ENCODE measurements at places on chromosomes 12 and 14.

GRCh38 chr12:34377243-34378035 is 355.1 kb downstream of the ALG10 start:
- DNase-seq, result no peak

DNA sequence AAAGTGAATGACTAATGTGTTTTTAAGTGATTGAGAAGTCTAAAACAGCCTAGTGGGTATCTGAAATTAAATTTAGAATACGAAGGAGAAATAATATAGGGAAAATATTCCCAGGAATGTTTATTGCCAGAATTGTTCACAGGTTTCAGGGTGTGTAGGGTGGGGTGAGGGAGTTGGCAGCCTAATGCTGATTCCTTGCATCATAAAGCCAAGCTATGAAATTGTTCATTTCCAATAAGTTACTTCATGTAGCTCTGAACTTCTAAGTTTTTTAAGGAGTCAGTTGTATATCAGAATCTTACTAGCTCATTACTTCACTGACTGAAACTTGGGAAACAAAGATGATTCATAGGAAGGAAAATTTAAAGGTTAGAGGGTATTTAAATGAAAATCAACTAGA is 56.4 kb downstream of the RAB35 start:
- DNase-seq, result no peak

GRCh38 chr12:49301760-49302159 is 6.8 kb downstream of the PRPH start:
- DNase-seq, result no peak

- no peak for DNase-seq
Measured at GRCh38 chr14:50784683-50785456, 46.1 kb downstream of the NIN start.

DNA sequence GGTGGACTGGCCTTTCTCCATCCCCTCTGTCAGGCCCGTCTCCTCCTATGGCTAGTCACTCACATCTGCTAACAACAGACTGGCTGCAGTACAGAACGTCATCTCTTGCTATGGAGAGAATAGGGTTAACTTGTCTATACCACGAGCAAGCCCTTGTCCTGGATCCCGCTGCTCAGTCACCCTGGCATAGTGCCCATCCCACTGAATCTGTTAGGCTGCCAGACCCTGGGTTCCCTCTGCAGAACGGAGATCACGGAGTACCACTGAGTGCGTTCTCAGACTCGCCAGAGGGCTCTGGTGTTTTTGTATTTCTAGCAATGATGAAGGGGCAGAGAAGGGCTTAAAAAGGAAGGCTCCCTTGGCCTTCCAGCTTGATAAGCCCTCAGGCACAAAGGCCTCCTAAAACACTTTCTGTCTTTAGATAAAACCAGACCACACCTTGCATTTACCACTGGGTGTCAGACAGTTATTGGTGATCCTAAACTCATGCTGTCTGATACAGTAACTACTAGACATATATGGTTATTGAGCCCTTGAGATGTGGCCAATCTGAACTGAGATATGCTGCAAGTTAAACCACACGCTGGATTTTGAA is 6.3 kb upstream of the NRIP2 start:
- DNase-seq, result no peak

DNA sequence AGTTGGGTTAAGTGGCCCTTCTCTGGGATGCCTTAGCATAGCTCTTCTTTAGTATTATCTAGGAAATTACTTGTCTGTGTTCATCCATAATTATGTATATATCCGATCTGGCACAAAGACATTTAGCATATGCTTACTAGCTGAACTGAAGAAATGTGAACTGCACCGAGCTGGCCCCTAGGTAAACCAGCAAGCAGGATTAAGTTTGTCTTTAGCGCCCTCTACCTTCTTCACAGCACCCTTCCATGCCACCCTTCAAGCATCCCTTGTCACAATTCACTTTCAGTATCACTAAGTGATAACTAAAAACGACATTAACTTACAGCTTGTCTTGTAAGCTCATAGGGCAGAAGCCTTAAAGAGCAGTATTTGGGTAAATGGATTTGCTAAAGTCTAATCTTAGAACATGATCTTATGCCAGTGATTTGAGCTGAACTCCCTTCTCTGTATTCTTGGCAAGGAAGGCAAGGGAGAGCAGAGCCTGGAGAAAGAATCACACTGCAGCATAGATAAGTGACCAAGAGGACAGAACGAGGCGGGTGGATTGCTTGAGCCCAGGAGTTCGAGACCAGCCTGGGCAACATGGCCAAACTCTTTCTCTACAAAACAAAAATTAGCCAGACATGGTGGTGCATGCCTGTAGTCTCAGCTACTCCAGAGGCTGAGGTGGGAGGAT is 2.6 kb upstream of the HAL start:
- DNase-seq, result peak; percentile 69

GRCh38 chr12:52198454-52199215 is 6.8 kb upstream of the KRT80 start:
- no peak for DNase-seq

DNA sequence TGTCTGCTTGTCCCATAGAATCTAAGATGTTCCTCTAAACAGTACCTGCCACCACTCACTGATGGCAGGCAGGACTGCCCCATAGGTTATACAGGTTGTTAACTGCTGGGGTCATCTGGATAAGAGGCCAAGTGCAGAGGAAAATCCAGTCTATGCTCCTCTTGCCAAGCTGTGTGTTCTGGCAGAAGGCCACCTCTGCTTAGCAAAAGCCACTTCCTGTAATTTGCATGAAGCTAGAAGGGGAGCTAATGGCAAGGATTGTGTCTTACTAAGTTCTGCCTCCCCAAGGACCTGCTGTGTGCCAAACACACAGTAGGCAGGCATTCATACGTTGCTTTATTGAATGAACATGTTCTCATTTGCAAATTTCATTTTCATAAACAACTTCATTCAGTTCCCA is 445.4 kb downstream of the BCL11B start:
- no peak for DNase-seq

- peak; percentile 37 for DNase-seq
Measured at GRCh38 chr14:104436047-104436591, 143.4 kb upstream of the C14orf180 start.

- DNase-seq, result no peak
Measured at GRCh38 chr12:53927220-53928029, 11.2 kb upstream of the HOXC13 start.
